ENCODE measurements at places on chromosomes 2 and 18.

DNA sequence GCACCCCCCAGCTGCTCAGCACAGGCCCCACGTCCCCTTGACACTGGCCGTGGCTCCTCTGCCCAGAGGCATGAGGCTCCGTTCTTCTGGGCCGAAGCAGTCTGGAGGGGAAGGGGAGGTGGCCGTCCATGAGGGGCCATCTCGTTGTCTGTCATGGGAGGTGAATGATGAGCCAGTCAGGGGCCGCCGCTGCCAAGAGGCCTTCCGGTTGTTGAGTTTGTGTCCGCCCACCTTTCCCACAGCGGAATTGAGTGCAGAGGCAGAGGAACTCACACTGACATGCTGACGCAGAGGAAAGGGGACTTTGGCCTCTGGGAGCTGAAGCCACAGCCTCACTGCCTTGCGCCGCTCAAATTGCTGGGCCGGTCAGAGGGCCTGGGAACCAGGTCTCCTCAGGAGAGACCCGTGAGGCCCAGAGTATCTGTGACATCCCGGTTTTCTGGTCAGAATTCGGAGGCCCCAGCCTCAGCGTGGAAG is 268.4 kb downstream of the ATAD2B start:
- no peak for DNase-seq

GRCh38 chr2:47300609-47301276 is 102.2 kb upstream of the MSH2 start:
- peak; percentile 39 for DNase-seq

DNA sequence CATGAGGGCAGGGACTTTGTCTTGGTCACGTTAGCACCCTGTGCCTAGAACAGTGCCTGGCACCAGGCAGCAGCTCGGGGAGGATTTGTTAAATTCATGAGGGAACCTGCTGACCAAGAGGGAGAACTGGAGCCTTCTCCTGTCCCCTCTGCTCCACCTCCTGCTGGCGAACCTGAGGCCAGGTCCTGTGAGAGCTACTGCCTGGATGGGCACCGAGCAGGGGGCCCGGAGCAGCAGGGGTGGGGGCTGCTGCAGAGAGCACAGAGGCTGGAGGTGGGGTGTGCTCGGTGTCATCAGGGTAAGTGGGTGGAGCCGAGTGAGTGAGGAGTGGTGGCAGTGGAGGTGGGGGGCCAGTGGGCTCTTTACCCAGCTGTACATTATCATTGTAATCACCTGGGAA is 52.1 kb upstream of the FAHD2A start:
- no peak for DNase-seq

- no peak for DNase-seq
Measured at GRCh38 chr2:217935901-217936684, 66.7 kb downstream of the TNS1 start.

DNA sequence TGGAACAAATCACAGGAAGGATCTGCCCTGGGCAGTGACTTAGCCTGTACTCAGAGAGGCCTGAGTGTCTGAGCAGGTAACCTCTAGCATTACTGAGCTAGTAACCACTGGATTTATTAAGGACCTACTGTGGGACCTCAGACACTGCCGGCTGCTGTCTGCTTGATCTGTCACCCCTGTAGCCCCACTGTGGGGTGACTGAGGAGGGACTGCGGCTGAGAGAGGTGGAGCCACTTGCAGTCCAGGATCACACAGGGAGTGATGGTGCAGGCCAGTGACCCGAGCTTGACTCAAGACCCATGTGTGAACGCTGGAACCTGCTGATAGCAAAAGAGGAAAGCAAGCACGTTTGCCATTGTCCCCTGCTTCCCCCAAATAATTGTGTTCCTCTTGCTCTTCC is 15.6 kb downstream of the CHMP1B start:
- DNase-seq, result no peak

DNA sequence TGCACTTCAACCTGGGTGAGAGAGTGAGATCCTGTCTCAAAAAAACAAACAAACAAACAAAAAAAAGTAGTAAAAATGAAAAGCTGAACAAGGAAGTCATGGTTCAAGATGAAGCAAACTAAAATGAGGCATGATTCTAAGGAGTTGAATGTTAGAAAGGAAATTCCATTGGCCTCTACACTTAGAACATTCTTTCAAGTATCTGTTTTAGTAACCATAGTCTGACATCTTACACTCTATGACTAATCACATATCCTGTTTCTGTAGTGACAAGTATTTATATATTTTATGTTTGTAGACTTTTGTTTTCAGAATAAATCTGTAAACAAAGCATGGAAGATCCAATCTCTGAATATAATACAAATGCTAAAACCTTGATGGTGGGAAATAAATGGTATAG is 164.1 kb downstream of the KIAA1328 start:
- no peak for DNase-seq

DNA sequence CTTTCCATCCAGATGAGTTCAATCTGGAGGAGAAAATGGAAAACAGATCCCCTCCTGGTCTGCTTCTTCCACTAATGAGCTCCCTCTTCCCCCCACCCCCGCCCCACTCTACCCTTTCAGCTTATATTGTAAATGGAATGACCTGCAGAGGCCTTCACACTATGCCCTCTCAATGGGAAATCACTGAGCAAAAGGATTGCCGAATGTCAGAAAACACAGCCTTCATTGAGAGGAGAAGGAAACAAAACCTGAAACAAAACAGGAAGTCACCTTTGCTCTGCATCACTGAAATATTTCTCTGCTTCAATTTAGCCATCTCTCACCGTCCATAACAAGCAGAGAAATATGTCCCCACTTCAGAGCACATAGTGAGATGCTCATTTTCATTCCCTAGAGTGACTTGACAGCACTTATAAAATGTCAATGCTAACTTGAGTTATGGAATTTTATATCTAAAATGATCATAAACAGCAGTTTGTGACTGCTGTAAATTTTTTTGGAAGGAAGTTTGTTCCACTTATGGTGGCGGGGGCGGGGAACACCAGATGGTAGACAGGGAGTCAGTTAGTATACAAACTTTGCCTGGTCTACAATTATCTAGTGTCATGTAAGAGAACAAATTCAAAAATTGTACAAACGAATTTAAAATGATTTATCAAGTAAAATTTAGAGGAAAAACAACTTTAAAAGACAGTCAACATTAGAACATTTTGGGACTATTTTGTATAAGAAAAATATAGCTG is 1.8 kb upstream of the FRZB start:
- DNase-seq, result no peak

DNA sequence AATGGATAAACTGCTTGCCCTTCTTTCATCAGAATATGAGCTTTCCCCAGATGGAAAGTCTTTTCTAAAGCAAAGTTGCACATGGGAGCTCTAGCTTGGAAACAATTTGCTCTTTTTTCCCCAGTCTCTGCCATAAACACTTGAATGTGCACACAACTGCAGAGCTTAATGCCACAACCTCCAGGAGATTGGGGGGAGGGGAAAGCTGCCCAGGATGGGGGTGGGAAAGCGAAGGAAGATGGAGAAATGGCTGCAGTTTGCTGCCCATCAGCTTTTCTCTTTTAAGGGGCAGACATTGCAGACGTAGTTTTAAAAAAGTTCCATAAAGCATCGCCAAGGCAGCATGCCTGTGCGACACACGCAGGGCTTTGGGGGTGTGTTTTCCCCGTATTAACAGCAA is 1.5 kb downstream of the ACKR3 start:
- no peak for DNase-seq
